Femur (tissue), 1 donor: ENCODE measurements at places on chromosomes 1 and 21.

- DNase-seq = no peak
These were observed at the start of gene KDF1 for GRCh38 chr1:26959722-26960624. Gene KDF1 (minus strand): TSS chr1:26960468. CDS start chr1:26952380, 8,088 bp downstream.

DNA sequence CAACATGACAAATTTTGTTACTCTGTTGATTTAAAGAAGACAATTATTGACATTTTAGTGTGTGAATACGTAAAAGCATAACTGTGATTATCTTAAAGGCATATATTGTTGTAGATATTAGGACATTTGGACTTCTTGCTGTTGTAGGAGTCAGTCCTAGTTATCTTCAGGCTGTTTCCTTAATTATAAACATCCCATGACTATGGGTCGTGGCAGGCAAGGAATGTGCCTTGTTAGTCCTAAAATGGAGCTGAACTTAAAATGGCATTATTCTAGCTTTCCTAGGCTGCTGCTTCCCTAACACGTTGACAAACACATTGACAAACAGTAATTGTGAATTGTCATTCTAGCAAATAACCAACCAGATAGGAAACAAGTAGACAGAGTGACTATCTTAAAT is 4.4 kb upstream of the MPZL1 start:
- no peak for DNase-seq

DNA sequence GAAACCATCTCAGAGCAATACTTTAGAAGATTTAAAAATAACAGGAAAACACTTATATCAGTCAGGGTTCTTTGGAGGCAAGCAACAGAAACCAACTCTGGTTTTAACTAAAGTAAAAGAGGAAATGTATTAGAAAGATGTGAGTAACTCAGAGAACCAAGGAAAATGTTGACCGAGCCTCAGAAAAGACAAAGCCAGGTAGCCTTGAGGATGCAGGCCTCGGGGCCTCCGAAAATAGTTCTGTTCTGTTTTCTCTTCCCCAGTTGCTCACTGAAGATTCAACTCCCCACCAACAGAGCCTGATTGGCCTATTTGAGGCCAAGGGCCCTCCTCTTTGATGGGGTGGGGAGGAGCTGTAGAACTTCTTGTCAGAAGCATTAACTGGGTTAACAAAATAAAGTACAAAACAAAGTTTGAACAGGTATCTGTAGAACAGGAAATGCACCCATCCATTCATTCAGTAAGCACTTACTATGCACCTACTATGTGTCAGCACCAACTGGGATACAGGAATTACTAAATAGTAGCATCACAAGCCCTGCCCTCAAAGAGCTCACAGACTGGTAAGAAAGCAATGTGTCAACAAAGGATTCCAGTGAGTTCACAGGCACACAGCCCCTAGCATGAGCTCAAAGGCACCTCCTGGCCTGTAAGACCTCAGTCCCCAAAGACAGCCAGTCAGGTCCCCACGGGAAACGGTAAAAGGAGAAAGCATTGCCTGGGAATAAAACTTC is 12.6 kb downstream of the SLAMF8 start:
- DNase-seq = no peak

- DNase-seq = no peak
These were observed 28.3 kb upstream of the TMPRSS2 start for GRCh38 chr21:41536076-41536826.

GRCh38 chr21:15976807-15977206 is 247.0 kb downstream of the USP25 start:
- DNase-seq = no peak

- DNase-seq = no peak
These were observed 49.1 kb upstream of the DMRTB1 start for GRCh38 chr1:53410100-53410541.

- peak; percentile 68 for DNase-seq
These were observed 61.5 kb downstream of the TNN start for GRCh38 chr1:175129182-175129581.

DNA sequence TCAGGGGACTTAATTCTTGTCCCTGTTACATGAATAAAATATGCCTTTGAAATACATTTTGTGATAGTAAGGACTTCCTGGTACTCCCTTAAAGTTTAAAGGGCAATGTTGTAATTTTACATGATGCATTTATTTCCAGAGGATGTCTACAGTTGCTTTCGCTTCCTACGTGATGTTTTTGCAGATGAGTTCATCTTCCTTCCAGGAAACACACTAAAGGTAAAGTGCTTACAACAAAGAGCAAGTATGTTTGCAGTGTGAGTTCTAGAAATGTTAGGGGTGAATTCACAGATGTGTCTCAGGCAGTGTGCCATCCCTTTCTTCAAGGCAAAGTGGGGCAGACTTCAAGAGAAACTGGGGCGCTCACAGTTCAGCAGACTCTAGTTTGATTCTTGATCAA is 31.2 kb downstream of the GNPAT start:
- no peak for DNase-seq

- DNase-seq = peak; percentile 30
These were observed 160.8 kb downstream of the HHAT start for GRCh38 chr1:210489491-210489890.

GRCh38 chr1:55718758-55719671 is 503.9 kb upstream of the USP24 start:
- peak; percentile 76 for DNase-seq

DNA sequence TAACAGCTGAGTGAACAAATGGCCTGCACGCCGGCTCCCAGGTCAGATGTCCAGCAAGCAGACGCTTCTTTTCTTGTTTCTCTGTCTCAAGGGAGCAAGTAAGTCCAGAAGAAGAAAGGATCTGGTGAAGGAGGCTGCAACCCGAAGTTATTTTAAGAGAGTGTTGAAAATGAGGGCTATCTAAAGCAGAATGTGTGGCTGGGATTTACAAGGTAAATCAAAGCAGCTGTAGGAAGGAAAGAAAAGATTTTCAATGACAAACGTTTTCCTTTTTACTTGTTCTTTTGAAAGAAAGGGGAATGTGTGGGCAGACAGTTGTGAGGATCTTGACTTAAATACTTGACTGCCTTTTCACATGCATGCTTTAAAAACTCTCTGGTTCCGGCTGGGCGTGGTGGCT is 311.5 kb downstream of the KIF26B start:
- DNase-seq = no peak

GRCh38 chr1:51535006-51535592 is 16.0 kb upstream of the EPS15 start:
- DNase-seq = peak; percentile 47

- DNase-seq = no peak
These were observed 53.0 kb downstream of the PBX1 start for GRCh38 chr1:164611754-164612642.

DNA sequence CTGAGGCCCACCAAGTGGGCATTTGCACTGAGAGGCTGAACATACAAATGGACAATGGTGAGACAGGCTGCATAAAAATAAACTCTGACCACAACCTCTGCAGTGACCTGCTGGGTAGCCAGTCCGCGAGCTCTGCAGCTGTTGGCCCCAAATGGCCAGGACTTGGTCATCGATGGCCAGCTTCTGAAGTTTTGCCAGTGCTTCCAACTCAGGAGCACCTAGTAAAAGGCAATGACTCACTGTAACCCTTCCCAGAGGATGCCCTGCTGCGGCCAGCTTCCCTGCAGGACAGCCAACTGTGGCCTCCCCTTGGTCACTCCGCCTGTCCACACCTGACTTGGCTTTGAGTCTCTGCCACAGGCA is 185.4 kb downstream of the DYRK1A start:
- no peak for DNase-seq

DNA sequence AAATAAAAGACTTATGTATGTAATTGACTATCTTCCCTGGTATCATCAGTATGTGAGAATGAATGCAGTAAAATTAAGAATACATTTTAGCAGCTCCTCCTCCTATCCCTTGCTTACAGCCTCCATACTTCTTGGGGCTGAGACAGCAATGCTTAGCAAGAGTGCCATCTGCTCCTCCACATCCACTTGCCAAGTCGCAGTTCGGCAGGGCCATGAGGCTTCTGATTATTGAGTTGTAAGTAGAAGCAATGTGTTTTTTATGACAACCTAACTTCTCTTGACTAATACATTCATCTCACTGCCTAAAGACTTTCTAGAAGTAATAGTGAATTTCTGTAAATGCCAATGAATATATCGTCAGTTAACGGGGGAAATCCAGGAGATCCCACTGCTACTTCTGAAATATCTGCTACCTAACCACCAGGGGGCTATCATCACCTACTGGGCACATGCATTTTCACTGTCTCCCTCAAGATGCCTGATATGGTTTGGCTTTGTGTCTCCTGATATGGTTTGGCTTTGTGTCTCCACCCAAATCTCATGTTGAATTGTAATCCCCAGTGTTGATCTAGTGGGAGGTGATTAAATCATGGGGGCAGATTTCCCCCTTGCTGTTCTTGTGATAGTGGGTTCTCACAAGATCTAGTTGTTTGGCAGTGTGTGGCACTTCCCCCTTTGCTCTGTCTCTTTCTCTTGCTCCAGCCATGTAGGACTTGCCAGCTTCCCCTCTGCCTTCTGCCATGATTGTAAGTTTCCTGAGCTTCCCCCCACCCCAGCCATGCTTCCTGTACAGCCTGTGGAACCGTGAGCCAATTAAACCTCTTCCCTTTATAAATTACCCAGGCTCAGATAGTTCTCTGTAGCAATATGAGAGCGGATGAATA is 59.6 kb downstream of the EXTL2 start:
- DNase-seq = no peak

- DNase-seq = no peak
These were observed 1.0 kb upstream of the IER5 start for GRCh38 chr1:181087400-181087901.

- no peak for DNase-seq
These were observed 140.3 kb downstream of the ACTL8 start for GRCh38 chr1:17895401-17895800.

DNA sequence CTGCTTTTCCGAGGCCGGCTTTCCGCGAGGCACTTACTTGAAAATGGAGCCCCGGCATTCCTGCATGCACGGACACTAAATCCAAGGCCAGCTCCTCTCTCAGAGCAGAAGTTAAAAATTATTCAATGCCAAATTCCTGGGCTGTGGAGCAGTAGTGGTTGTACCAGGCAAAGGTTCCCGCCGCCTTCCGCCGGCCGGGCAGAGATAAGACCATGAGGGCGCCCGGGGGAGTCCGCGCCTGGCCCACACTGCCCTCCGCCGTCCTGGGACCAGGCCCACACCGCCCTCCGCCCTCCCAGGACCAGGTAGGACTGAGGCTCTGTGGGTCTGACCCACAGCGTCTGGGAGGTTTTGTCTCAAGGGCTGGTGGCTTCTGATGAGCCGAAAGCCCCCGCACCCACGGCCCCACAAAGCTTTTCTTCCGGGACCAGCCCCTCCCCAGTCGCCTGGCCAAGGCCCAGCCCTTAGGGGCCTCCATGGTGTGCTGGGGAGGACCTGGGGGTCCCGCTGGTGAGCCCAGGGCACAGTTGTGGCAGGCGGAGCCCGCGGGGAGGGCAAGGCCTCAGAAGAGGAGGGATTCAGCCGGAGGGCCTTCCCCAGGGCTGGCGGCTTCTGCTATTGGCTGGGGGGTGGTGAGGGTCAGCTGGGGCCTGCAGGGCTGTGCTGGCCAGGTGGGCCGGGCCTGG is 12.7 kb upstream of the C1orf159 start:
- no peak for DNase-seq

DNA sequence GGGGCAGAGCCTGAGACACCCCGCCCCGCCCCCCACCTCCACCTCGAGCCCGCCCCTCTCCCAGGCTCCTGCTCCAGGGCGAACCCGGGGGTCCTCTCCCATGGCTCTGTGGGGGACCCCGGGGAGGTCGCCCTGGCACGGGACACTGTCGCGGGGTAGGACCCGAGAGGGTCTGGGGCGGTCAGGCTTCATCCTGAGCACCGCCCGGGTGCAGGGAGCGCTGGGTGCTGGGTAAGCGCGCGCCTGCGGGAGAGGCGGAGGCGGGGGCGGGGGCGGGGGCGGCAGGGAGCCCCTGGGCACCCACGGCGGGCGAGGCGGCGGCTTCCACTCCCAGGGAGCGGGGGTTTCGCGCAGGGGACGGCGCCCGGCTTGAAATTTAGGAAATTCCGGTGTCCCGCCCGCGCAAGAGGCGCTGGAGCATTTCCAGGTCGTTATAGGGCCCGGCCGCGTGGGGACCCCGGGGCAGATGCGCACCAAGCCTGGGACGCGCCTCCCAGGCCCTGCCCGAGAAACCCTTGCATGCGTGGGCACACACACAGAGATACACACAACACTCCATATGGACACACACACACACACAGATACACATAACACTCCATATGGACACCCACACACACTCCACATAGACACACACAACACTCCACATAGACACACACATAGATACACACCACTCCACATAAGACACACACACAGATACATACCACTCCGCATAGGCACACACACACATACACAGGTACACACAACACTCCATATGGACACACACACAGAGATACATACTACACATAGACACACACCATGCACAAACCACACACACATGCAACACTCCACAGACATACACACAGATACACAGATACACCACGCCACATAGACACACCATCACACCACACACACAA is 48.7 kb upstream of the SLC19A1 start:
- DNase-seq = no peak

DNA sequence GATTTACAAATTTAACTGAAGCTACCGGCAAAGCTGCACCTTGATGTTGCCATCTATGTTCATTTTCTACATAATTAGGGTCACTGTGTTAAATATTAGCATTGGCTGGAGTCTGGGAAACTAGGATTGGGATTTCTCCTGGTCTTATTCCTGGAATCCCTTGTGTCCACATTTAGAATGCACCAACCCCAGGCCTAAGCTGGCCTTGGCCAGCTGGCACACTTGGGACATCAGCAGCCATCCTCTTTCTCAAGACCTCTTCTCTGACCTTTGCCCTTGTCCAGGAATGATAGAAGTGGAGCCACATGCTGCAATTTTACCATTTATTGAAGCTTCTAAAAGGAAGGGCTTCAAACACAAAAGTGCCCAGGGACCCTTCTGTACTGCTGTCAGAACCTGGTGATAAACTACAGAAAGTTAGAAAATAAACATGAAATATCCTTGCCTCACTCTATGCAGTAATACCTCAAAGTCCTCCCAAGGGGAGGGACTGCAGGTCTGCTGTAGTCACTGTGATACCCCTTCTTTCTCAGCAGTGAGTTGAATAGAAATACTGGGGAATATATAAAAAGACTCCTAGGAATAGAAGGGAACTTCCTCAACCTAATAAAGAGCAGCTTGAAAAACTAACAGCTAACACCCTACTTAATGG is 13.7 kb upstream of the PIGC start:
- no peak for DNase-seq

DNA sequence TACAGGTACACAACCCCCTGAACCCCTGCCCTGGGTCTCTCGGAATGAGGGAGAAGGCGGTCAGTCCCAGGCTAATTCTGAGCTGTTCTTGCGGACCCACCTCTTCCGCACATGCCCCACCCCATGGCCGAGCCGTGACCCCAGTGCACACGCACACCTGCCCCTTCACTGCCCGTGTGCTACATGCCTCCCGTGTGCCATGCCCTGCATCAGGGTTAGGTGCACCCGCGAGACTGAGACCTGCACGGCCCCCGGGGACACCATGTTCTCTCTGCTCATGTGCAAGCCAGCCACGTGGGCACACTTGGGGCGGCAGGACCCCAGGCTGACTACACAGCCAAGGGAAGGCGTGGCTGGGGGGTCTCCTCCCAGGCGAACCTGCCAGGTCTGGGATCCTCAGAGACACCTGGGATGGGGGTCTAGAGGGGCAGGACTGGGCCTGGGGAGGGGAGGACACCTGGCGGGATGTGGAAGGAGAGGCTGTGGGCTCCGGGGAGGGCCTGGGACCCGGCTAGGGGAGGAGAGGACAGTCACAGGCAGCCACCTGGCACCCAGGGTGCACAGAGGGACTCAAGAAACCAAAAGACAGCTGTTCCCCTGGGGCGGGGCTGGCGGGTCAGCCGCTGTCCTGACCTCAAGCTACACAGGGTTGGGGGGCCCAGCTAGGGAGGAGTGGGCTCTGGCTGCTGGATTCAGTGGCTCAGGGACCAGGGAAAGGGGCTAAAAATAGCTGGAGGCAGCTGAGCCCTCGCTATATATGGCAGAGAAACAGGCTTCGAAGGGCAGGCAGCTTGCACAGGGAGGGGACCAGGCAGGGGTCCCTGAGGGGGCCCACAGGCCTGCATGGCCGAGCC is 133.4 kb downstream of the CASZ1 start:
- DNase-seq = peak; percentile 79
